Activated CD4-positive, alpha-beta T cell treated with anti-CD3 and anti-CD28 coated beads, Interleukin-2, Interleukin-6, amounts not matched to agents 100 ng/mL and 50 ng/mL, durations not matched to agents 16 hours and 8 hours (primary cell): ENCODE measurements at places on chromosomes 3 and 15.

DNA sequence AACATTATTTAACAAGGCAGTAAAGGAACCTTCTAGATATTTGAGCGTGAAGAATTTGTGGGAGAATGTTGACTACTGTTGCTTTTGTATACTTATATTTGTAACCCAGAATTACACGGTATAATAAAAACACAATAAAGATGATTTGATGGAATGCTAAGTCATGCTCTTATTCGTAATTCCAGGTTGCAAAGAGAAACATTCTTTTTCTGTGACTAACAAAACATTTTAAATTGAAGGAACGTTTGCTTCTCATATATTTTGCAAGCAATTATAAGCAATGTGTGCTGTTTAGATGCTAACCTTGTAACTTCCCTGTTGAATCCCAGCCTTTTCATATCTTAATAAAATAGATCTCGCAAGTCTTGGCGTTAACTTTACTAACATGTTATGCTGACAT, 124.4 kb upstream of the CGNL1 start:
- DNase-seq = no peak

DNA sequence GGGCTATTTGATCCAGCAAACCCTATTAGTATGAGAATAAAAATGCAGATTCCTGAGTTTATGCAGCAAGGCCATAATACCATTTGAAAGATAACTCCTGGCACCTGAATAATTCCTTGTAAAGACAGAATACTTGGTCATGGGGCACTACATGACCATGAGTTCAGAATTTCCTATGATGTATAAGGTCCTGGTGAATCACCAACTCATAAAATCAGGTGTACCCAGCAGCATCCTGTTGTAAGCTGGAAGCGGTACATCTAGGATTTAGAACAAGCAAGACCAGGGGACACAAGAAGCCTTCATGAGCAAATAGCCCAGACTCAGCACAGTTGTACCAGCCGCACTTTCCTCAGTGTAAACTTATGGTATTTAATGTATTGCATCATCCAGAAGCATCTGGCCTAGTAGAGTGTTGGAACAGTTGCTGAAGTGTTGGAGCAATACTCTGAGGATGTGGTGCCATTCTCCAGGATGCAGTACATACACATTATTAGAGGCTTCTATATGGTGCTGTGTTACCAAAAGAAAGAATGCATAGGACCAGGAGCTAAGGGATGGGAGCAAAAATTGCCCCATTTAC, 233.4 kb downstream of the SQOR start:
- no peak for DNase-seq

DNA sequence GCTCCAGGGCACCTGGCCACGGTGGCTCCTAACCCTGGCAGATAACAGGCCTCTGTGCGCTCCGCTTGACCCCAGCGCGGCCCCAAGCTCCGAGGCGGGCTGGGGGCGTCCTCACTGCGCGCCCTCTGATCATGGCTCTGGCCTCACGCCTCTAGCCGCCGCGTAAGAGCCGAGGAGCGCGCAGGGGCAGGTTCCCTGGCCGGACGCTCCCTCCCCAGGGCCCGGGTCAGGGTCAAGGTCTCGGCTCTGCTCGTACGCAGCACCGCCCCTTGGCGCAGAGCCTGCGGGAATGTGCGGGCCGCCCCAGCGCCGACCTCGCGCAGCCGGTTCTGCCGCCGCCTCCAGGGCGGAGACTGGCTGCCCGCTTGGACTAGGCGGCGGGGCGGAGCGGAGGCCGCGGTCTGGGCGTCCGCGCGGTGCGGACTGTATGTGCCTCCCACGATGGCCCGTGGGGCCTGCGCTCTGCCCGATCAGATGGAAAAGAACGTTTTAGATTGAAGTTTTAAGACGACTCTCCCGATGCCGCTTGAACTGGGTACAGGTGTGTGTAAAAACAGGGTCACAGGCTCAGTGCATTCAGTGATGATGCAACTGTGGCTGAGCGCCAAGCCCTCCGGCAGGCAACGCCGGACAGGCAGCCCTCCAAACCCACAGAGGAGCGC, 40.8 kb downstream of the CHST14 start:
- peak; percentile 28 for DNase-seq

DNA sequence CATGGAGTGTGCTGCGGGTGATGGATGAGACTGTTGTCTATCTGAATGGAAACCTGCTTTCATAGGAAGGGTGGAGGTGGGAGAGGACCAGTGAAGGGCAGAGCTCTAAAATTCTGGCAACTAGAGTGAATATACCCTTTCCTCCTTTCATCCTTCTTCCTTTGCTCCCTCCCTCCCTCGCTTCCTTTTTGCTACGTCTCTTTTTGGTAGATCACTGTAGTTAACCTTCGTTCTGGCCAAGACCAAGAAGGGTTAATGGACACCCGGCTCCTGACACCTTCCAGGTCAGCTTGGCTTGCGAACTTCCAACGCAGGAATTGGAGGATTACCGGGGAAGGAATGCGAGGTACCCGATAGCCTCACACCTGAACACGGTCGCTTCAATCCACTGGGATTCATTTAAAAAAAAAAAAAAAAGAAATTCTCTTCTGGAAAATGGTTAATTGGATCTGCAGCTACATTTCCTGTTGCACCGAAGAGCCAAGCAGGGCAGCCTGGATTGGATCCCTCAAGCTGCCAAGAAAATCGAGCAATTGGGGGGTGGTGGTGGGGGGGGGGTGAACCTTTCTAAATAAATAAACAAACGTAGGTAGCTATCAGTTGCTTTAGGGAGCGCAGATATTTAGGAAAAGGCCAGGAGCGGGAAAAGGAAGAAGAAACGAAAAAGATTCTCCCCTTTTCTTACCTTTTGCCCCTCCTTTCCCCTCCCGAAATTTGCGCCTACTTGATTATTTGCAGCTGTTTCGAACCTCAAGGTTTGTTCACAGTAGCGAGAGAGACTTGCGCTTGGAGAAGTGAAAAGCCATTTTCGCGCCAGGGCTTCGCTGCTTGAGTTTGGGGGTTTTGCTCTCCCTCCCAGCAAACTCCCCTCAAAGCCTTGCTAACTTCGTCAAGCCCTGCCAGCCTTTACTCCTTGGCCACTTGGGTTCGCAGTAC, 9.5 kb upstream of the NR2F2 start:
- no peak for DNase-seq

- peak; percentile 45 for DNase-seq
Measured at GRCh38 chr15:99333413-99333812, 82.1 kb downstream of the LRRC28 start.

DNA sequence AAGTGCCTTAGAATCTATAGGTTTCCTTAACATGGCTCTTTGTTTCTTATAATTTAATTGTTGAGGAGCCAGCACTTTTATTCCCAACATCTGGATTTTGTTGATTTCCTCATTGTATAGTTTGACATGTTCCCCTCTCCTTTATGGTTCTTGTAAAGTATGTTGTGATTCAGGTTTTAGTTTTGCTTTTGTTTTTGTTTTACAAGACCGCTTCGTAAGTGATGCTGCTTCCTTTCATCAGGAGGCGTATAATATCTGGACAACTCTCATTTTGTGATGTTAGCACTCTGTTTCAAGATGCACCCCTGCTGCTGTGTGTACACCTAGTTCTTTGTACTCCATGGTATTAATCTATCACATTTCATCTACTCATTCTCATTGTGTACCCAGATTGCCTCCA, 48.7 kb downstream of the SLC49A4 start:
- no peak for DNase-seq

DNA sequence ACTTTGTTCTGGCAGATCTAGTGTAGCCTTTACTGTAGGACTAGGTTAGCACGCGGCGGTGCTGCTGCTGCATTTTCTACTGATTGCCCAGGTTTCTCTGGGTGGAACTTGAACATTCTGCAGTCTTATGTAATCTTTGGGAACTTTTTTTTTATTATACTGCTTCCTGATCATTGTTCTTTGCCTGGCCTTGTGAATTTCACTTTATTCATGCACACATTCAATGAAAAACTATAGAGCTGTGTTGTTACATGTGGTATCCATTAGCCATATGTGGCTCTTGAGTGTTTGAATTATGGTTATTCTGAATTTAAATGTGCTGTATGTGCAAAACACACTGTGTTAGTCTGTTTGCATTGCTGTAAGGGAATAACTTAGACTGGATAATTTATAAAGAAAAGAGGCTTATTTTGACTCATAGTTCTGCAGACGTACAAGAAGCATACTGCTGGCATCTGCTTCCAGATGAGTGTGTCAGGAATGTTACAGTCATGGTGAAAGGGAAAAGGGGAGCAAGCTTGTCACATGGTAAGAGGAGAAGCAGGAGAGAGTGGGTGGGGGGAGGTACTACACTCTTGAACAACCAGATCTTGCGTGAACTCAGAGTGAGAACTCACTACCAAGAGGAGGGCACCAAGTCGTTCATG, 26.5 kb downstream of the MEF2A start:
- no peak for DNase-seq

DNA sequence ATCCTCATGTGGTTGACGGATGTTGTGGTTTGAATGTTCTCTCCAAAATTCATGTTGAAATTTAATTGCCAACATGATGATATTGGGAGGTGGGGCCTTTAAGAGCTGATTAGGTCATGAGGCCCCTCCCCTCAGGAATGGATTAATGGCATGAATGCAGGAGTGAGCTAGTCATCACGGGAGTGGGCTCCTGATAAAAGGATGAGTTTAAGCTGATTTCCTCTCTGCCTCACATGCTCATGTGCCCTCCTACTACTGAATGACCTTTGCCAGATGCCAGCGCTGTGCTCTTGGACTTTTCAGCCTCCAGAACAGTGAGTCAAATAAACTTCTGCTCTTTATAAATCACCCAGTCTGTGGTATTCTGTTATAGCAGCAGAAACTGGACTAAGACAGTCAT, 111.2 kb downstream of the MYO5A start:
- DNase-seq = no peak
